ENCODE measurements at places on chromosomes 16 and 17.

DNA sequence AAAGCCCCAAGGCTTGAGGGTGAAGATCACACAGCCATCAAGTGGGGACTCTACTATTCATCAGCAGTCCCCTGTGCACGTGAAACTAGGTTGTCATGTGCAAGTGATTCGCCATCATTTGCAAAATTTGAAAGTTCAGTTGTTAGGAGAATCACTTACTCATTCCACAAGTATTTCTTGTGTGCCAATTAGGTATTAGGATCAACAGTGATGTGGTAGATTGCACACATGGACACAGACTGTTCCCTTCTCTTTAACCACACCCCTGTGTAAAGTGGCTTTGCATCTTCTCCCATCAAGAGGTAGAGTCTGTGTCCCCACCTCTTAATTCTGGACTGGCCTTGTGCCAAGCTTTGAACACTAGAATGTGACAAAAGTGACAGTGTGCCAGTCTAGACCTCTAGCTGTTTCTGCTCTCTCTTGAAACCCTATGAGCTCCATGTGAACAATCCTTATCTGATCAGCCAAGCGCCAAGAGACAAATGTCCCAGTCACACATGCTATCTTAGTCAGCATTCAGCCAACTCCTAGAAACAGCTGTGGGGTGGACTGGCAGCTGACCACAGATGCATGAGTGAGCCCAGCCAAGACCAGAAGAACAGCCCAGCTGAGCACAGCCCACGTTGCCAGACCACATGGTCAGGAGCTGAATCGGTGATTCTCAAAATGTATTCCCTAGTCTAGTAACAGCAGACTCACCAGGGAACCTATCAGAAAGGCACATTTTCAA lies 31.5 kb upstream of the SHISA9 start:
- DNase-seq = no peak

GRCh38 chr17:81734405-81735263 lies 22.6 kb downstream of the SLC25A10 start:
- DNase-seq = no peak

DNA sequence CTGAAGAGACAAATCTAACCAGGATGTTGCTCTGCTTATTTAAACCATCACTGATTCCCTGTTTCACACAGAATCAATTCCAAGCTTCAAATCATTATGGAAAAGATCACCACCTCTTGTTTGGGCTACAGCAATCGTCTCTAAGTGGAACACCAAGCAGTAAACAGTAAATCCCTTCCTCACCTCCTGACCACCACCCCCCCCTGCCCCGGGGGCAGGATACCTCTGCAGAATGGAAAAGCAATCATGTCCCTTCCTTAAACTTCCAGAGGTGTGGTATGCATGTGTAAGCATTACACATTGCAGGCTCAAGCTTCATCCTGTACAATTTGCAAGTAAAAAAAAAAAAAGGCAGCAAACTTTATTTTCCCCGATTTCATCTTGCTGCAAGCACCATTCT lies 373.8 kb downstream of the NPIPA8 start:
- no peak for DNase-seq

GRCh38 chr17:67696853-67697498 lies 20.8 kb upstream of the NOL11 start:
- no peak for DNase-seq

DNA sequence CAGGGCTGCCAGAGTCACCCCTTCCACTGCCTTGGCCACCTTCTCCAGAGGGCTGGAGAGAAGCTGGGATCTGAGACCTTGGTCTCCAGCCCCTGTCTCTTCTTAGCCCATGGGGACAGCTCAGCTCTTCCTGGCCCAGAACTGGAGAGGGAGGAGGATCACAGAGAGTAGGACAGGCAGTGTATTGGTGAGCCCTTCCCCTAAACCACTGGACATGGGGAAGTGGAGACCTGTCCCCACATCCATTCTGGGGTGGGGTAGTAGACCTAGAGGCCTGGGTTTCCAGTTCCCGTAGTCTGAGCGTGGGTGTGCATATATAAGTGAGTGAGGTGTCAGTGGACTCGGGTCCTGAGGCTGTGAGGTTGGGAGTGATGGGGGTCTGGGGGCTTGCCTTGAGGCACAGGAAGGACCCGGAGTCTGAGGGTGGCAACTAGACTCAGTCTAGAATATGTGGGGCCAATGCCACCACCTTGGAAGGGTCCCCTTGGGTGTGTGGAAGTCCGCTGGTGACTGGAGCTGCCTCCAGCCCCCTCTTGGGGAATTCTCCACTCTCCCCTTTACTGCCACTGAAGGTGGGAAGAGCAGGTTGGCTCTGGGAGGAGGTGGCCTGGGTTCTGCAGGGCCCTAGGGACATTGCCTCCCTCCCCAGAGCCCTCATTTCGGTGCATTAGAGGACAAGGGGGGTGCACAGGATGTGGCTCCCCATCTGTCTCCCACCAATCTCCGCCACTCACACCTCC lies 19.9 kb downstream of the GJD3 start:
- DNase-seq = no peak

- no peak for DNase-seq
Measured at GRCh38 chr17:18226284-18226945, 980 bp downstream of the LLGL1 start.

GRCh38 chr17:14204084-14204483 lies 32.6 kb downstream of the CDRT15 start:
- DNase-seq = no peak

DNA sequence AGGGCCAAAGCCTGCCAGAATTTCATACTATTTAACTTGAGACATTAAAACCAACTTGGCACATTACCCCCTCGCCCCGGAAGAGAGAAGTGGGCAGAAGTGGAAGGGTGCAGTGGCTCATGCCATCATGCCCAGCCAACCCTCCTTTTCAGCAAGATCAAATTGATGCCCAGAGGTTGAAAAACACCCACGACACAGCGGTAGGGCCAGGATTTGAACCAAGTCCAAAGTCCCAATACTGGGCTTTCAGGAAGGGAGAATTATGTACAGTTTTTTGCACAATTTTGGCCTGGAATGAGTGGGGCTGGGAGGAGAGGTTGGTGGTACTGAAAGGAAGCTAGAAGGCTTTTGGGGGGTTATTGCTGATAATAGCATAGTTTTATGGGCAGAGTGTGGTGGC lies 11.0 kb downstream of the PDP2 start:
- DNase-seq = no peak

DNA sequence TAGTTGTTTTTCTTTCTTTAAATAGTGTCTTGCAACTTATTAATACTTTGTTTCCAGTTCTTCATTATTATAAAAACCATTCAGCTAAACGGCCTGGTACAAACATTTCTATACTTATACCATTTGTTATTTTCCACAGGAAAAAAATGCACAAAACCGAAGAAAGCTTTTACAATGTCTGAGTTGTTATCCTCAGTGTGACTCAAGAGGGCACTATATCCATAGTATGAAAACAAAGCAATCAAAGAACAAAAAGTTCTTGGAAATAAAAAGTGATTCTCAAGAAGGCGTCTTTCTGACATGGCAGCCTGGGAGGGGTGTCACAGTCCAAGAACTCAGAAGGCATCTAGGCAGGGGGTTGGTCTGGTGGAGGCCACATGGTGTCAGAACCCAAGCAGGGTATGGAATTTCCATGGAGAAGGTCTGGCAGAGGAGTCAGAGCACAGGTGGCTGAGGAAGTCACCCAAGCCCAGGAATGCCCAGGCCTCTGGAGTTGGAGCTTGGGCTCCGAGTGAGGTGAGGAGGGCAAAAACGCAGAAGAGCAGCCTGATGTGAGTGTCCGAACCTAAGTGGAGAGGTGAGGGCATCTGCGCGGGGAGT lies 70.9 kb upstream of the ATP2A3 start:
- DNase-seq = no peak

- no peak for DNase-seq
Measured at GRCh38 chr16:70706948-70707465, 21.2 kb upstream of the MTSS2 start.

DNA sequence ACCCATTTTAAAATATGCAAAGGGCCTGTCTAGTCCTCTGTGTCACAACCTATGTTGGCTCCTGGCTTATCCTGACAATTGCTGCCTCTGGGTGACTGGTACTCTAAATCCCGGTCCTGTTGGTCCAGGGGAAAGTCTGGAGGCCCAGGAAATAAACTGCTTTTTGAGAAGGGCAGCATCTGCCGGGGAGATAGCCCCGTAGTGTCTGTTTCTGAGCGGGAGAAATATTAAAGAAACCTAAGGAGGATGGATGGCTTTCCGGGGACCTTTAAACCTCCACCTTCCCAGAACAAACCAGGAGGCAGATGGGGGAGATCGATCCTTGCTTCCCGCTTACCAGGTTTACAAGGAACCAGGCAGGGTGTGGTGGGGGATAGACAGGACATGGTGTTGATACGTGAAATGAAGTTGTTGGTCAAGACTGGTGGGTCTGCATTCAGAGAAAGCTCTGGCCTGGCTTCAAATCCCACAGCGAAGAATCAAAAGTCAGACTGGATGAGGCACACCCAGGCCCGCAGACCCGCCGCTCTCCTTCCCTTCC lies 3.8 kb downstream of the HOXB2 start:
- DNase-seq = no peak
